Activated T-helper 9 cell treated with anti-CD3 and anti-CD28 coated beads, Interleukin-2, amount 50 U/mL, for 16 hours (primary cell): ENCODE measurements at places on chromosomes 13 and 19.

GRCh38 chr19:5108123-5108596 is 139.2 kb downstream of the KDM4B start:
- DNase-seq: no peak

GRCh38 chr13:24053519-24054251 is 106.8 kb upstream of the SPATA13 start:
- peak; percentile 21 for DNase-seq

DNA sequence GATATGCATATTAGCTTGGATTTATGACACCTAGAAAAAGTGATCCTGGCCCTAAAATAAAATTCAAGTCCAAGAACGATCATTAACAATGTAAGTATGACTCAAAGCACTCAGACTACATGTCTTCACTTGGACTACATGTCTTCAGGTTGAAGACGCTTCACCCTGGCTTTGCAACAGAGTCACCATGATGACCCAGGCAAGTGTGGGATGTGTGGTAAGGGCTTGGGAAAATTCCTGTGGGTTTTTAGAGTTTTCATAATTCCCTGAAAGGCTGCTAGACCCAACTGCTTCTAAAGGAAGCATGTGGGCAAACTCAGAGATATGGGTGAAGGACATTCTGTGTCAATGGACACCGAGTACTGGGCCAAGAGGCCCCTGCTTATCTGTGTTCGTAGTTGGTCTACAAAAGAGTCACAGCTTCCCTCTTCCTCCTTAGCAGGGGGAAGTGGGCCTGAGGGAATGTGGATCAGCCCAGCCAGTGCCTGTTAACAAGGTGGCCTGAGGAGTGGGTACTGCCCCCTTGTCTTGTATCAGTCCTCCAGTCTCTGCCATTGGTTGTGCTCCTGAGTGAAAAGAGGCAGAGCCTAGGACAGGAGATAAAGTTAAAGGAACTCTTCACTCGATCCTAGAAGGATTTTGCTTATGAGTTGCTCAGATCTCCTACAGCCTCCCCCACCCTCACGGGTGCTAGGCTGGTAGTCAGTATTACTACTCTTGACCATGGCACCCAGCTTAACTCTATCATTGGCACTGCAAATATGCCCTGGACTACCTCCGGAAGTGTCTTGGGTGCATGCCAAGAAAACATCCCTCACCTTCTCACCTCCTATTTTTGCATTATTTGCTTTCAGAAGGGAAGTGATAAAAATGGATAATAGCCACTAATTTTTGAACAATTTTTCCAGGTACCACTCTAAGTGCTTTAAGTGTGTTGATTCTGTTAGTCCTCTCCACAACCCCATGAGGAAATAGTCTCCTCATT is 406.3 kb downstream of the COG6 start:
- no peak for DNase-seq

- DNase-seq: peak; percentile 44
These were observed 751 bp downstream of the GRAMD1A start for GRCh38 chr19:35000647-35001501.
